ENCODE measurements at places on chromosomes 5 and 9.
A peak's percentile ranks its signal among the peaks of the same experiment; 100 is the strongest.

GRCh38 chr9:18071651-18072060 is 402.3 kb upstream of the ADAMTSL1 start:
- no peak for DNase-seq

- no peak for DNase-seq
These were observed 13.6 kb upstream of the ARHGAP26 start for GRCh38 chr5:142756576-142756975.

DNA sequence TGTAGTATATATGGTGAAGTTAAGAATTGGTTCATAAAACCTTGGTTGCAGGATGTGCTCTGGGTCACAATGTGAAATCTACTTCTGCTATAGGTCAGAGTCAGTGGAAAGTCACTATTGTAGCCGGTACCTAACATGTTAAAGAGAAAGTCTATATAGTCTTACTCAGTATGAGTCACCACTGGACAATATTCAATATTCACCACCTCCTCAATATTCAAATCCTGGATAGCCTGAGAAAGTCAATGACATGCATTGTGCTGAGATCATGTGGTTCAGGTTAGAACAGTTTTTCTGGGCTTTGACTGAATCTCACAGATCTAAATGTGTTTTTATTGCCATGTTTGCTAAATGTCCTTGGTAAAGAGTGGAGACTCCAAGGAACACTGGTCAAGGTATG is 108.8 kb downstream of the HMHB1 start:
- DNase-seq, result no peak

GRCh38 chr9:107942856-107943255 is 453.3 kb upstream of the KLF4 start:
- DNase-seq, result no peak

DNA sequence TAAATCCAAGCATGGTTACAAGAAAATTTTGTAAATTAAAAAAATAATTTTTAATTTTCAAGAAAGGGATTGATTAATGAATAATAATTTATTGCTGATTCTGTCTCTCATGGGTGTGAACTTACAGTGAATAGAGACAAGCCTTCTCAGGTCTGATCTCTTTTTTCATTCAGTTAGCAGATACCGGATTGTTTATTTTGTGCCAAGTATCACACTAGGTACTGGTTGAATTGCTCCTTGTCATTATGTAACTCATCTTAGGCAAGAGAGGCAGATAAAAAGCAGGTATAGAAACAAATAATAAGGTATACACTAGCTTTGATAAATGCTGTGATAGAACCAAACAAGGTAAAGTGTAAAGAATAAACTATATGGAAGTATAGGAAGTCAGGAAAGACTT is 283.3 kb downstream of the PJA2 start:
- no peak for DNase-seq

DNA sequence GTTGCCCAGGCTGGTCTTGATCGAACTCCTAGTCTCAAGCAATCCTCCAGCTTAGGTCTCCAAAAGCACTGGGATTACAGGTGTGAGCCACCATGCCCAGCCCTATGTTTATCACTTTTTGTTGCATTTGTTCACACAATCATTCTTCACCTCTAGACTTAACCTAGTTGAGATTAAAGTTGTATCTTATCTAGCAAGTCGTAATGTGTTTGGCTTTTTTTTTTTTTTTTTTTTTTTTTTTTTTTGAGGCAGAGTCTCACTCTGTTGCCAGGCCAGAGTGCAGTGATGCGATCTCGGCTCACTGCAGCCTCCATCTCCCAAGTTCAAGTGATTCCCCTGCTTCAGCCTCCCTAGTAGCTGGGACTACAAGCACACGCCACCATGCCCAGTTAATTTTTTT is 90.2 kb upstream of the C9orf72 start:
- no peak for DNase-seq

GRCh38 chr9:77449240-77450084 is 198.7 kb downstream of the GNA14 start:
- DNase-seq, result no peak

GRCh38 chr9:38276771-38277439 is 115.6 kb upstream of the ALDH1B1 start:
- no peak for DNase-seq

- no peak for DNase-seq
These were observed 46.3 kb upstream of the LARP1 start for GRCh38 chr5:154708846-154709245.

- DNase-seq, result no peak
These were observed 657 bp downstream of the MTRR start for GRCh38 chr5:7869474-7870136.

DNA sequence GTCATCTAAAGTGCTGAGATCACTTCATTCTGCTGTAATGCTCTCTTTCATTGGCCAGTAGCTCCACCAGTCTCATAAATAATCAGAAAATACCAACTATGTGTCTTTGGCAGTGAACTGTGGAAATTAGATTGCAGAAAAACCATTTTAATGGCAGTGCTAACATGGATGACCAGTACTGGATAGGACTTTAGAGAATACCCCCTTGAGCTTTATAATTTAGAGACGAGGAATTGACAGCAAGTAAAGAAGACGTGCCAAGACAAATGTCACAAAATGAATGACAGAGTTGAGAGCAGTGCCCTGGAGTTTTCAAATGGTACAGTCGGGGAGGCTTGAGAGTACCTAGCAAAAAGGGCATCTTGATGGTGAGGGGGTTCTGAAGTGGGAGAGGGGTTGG is 5.8 kb downstream of the MSANTD3 start:
- no peak for DNase-seq

GRCh38 chr9:123772967-123773366 is 157.0 kb downstream of the DENND1A start:
- DNase-seq, result no peak

GRCh38 chr5:2900360-2900759 is 148.9 kb upstream of the IRX2 start:
- DNase-seq, result no peak

DNA sequence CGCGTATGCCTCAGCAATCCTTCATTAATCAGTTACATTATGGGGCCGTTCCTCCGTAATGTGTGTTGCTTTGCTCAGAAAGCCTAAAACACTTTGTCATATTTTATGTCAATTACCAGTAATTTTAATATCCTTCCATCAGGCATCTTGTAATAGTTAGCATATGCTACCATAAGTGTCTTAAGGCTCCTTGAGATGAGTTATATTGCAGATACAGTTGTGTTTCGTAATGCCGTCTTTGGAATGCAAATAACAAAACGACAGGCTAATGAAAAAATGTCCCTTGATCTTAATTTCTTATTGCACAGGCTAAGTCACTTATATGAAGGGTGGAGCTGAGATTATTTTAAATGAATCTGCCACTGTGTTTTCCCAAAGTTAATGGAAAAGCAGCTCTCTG is 50.5 kb downstream of the TBCA start:
- DNase-seq, result no peak

DNA sequence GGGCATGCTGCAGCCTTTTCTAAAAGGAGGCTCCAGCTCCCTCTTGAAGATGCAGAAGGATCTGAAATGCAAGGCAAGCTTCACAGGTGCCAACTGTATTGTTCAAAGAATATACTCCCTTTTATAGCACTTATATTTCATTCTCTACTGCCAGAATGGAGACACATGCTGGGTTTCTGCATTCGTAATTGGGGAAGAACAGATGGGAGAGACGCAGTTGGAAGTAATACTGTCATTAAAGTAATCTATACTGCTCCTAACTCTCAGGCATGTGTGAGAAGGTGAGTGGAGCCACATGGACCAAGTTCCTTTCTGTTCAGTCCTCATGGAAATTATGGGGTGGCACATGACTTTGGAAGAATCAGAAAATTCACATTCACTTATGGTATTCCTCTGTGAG is 226.4 kb downstream of the TRIM32 start:
- no peak for DNase-seq

GRCh38 chr9:27602142-27602861 is 29.0 kb upstream of the C9orf72 start:
- no peak for DNase-seq

- no peak for DNase-seq
These were observed 210.7 kb upstream of the DMRT1 start for GRCh38 chr9:630817-631216.

GRCh38 chr5:22473886-22474285 is 379.3 kb downstream of the CDH12 start:
- DNase-seq, result no peak

- DNase-seq, result peak; percentile 17
These were observed 64.7 kb upstream of the ITGA2 start for GRCh38 chr5:52924456-52924855.

- DNase-seq, result no peak
These were observed 146.4 kb downstream of the GCNT1 start for GRCh38 chr9:76605321-76605900.

DNA sequence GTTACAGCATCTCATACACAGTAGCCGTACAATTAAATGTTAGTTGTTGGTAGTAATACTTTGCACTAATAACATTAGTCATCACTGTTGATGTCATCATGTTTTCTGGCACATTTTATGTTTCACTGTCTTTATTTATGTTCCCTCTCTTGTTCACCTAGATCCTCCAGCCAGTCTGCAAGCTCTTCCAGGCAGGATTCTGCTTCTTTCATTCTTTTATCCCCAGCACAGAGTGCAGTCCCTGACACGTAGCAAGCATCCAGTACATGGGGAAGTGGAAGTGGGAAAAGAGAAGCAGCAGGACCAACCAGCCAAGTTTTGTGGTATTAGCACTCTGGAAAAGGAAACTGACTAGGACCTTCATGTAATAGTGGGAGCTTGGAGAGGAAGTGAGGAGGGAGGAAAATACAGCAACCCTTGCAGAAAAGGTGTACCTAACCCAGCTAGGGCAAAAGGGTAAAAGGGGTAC is 89.7 kb upstream of the SLC44A1 start:
- no peak for DNase-seq

GRCh38 chr9:129822898-129823541 is 916 bp downstream of the TOR1A start:
- DNase-seq, result no peak

DNA sequence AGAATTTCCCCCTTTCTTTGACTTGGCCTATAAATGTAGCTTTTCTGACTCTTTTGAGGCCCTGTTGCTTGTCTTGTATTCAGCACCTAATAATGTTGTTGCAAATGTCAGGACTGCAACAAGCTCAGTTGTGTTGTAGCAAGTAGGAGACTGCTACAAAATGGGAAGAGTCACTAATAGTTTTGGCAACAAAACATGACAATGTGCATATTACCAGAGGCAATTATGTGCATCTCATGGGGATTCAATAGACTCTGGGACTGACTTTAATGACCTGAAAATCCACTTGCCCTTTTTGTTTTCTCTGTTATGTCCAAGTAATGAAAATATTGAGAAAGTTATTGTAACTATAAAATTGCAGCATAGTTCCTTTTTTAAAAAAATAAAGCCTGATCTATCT is 368.4 kb downstream of the OSTF1 start:
- DNase-seq, result no peak

All from Right ventricle myocardium inferior (tissue), 1 donor.